Testis (tissue), 5 donors: ENCODE measurements at places on chromosomes 6 and 20.

DNA sequence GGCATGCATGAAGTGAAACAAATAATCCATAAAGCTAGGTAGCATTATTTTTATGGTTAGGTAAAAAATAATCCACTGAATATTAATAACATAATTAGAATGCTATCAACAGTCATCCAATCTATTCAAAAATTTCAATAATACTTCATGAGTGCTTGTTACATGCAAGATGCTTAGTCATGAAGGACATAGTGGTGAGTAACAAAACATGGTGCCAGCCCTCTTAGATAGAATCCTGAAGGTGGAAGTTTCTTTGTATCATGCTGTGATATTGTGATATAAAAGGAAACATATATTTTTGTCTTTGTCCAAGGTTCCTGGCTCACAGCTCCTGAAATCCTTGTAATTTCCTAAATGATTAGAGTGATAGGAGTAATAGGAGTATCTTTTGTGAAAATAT is 14.9 kb downstream of the RCAN2 start:
- no peak overlapping the region for H3K27ac ChIP-seq
- no peaks in the 10 kb centered on the region for H3K4me1 ChIP-seq
- no peak overlapping the region for H3K4me3 ChIP-seq

DNA sequence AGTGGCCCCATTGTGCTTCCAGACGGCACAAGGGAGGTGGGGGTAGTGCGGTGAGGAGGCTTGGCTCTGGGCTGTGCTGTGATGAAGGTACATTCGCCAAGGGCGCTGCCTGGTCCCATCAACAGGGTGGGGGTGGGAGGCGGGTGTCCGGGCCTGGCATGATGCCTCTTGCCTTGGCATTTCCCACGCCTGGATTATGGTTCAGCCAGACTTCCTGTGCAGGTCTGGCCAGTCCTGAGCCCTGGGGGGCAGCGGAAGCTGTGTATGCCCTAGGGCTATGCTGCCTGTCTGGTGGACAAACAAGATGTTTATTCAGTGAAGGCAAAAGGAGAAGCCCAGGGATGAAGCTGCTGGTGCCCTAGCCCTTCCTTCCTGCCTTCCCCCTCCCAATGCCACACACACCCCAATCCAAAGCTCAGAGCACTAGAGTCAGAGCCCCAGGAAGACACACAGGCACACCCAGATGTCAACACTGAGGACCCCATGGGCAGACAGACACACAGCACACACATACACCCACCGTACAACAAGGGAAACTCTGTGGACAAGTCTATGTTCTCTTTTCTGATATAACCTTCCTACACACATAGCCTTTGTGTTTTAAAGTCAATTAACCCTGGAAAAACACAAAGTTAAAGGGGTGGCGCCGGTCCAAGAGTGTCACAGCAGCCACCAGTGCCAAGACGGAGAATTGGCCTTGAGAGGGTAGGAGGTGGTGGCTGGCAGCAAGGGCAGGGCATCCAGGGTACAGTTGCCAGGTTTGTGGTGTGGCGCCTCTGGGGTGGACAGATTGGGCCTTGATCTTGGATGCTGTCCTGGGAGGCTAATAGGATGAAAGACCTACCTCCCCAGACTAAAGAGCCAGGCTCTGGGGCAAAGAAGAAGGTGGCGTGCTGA is 54.7 kb upstream of the SAYSD1 start:
- H3K27ac ChIP-seq = no peak overlapping the region
- H3K4me1 ChIP-seq = no peaks in the 10 kb centered on the region
- H3K36me3 ChIP-seq = no peaks in the 10 kb centered on the region
- no peak overlapping the region for H3K4me3 ChIP-seq
- DNase-seq = peak; percentile 18

GRCh38 chr20:13510837-13511488 is 127.8 kb downstream of the TASP1 start:
- no peak for DNase-seq
- H3K4me1 ChIP-seq = no peaks in the 10 kb centered on the region
- no peaks in the 10 kb centered on the region for H3K36me3 ChIP-seq
- H3K27me3 ChIP-seq = no peaks in the 10 kb centered on the region

DNA sequence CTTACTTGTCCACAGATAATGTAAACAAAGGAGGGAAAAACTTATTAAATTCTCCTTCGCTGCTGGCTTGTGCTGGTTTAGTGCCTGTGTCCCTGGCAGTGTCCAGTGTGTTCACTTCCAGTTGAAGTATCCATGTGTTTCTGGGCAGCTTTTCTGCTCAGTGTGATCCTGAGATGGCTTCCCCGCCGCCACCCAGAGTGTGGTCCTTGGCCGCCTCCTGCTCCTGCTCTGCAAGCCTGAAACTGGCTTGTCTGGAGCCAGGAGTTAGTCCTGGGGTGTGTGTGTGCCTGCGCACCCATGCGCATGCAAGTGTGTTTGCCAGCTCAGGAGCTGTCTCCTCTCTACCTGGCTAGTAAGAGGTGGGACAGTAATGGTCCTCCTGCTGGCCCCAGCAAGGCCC is 7.2 kb downstream of the BTBD3 start:
- DNase-seq = no peak
- no peak overlapping the region for H3K27ac ChIP-seq
- no peak overlapping the region for H3K4me3 ChIP-seq
- H3K36me3 ChIP-seq = no peaks in the 10 kb centered on the region

DNA sequence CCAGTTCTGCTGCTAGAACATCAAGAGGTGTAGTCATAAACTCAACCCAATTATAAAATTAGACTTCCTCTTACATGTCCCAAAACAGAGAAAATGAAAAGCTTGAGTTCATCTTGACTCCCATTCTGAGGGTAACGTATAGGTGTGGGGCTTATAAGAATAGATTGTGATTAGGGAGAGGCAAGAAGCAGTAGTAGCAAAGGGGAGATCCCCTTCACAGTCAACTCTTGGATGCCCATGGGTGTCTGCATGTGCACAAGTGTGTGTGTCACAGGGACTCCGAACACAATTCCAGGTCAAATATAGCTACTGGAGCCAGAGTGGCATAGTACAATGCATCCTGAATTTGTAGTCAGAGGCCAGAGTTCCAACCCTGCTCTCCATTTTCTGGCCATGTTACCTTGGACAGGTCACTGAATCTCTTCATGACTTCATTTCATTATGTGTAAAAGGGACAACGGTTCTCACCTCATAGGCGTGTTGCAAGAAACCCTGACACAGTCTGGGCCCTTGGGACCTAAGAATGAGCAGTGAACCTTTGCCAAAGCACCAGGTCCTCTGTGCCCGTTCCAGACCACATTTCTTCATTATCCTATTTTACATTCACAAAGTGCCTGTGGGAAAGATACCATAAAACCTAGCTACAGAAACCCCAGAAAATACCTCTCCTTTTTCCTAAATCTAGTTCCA is 11.8 kb downstream of the GSTA4 start:
- H3K27ac ChIP-seq = no peak overlapping the region
- no peaks in the 10 kb centered on the region for H3K27me3 ChIP-seq
- H3K4me3 ChIP-seq = no peak overlapping the region
- H3K4me1 ChIP-seq = no peaks in the 10 kb centered on the region

- H3K4me3 ChIP-seq = no peak overlapping the region
- H3K27ac ChIP-seq = no peak overlapping the region
- no peaks in the 10 kb centered on the region for H3K27me3 ChIP-seq
- no peaks in the 10 kb centered on the region for H3K4me1 ChIP-seq
- no peak for DNase-seq
- no peaks in the 10 kb centered on the region for H3K36me3 ChIP-seq
Measured at GRCh38 chr6:72048080-72048479, 161.7 kb downstream of the RIMS1 start.

GRCh38 chr20:60254901-60255411 is 296.7 kb downstream of the CDH26 start:
- no peak overlapping the region for H3K27ac ChIP-seq
- no peak for DNase-seq
- no peaks in the 10 kb centered on the region for H3K27me3 ChIP-seq
- no peaks in the 10 kb centered on the region for H3K36me3 ChIP-seq
- peaks cover 3% of the 10 kb centered on the region for H3K4me1 ChIP-seq

GRCh38 chr20:32304131-32304746 is 26.8 kb downstream of the KIF3B start:
- H3K4me3 ChIP-seq = no peak overlapping the region
- H3K27ac ChIP-seq = no peak overlapping the region
- H3K27me3 ChIP-seq = no peaks in the 10 kb centered on the region

DNA sequence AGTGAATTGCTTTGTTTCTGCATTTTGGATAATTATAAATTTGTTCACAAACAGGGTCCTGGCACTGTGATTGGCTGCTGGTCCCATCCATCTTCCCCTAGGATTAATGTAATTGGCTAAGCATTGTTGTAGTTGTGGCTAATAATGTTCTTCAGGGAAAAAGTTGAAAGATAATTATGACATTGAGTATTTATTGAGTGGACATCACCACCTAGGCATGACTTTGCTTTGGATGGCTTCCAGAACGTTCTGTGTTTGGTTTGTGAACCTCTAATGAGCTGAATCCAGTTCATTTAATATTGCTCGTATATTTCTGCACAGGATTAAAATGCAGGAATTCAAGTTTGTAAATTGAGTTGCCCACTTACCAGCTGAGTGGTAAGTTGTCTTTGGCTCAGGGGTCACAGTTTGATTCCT is 55.1 kb downstream of the ARID1B start:
- H3K4me1 ChIP-seq = peaks cover 2% of the 10 kb centered on the region
- DNase-seq = peak; percentile 56
- no peaks in the 10 kb centered on the region for H3K36me3 ChIP-seq
- H3K27ac ChIP-seq = no peak overlapping the region
- H3K27me3 ChIP-seq = no peaks in the 10 kb centered on the region
- H3K4me3 ChIP-seq = no peak overlapping the region

DNA sequence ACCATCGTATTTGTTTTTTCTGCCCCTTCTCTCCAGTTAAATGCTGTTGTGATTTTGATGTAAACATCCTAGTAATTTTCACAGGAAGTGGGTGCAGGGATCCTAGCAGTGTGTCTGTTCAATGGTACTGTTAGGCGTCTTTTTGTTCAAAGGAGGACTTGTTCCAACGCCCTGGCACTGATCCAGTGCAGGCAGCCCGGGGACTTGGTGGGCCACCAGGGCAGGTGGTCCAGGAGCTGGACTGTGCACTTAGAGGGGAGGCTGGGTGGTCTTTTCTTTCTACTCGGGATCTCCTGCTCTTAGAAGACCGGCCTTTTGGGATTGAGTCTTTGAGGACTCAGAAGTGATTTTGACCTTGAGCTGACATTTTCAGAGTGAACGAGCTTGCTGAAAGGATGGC is 41.1 kb upstream of the NKX2-2 start:
- H3K4me3 ChIP-seq = no peak overlapping the region
- no peaks in the 10 kb centered on the region for H3K36me3 ChIP-seq
- DNase-seq = no peak
- no peak overlapping the region for H3K27ac ChIP-seq

- no peaks in the 10 kb centered on the region for H3K27me3 ChIP-seq
- no peaks in the 10 kb centered on the region for H3K4me1 ChIP-seq
- H3K27ac ChIP-seq = peak overlapping the region; percentile 28
- H3K36me3 ChIP-seq = no peaks in the 10 kb centered on the region
Measured at GRCh38 chr6:169190970-169191369, 62.7 kb downstream of the THBS2 start.

DNA sequence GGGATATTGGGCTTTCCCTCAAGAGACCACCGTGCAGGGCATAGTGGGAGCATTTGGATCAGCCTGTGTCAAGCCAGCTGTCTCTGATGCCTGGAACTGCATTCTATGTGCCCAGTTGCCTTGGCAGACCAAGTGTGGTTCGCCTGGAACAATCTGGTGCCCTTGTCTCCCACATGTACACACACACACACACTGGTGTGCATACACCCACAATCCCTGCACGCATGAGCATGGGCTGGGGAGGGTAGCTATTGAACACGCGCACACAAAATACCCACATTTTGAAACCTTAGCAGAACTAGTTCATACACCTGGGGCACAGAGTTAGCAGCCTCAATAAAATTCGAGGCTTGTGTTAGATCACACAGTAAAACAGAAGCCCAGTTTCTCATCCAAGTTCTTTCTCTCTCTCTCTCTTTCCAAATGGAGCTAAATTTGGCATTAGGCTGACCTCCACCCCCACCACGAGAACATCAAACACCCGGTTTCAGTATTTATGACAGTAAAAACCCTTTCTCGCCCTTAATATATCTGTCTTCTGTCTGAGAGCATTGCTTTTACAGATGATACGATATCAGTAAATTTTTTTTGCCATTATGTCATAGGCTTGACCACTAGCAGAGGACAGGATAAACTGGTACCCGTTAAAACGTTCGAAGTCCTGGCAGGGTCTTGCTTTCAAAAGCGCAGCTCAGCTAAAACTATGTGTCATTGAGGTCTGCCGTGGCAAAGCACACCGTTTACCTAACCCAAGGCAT is 18.2 kb upstream of the NFATC2 start:
- H3K4me3 ChIP-seq = no peak overlapping the region
- no peak overlapping the region for H3K27ac ChIP-seq
- no peaks in the 10 kb centered on the region for H3K27me3 ChIP-seq
- peaks cover 30% of the 10 kb centered on the region for H3K4me1 ChIP-seq
- no peak for DNase-seq

- no peak overlapping the region for H3K4me3 ChIP-seq
- H3K27me3 ChIP-seq = no peaks in the 10 kb centered on the region
- H3K4me1 ChIP-seq = no peaks in the 10 kb centered on the region
- no peaks in the 10 kb centered on the region for H3K36me3 ChIP-seq
- H3K27ac ChIP-seq = no peak overlapping the region
- DNase-seq = no peak
Measured at GRCh38 chr20:6696001-6696400, 71.5 kb upstream of the BMP2 start.

GRCh38 chr20:34956041-34956458 is 382 bp downstream of the MYH7B start:
- no peaks in the 10 kb centered on the region for H3K27me3 ChIP-seq
- H3K4me1 ChIP-seq = peaks cover 5% of the 10 kb centered on the region
- DNase-seq = no peak
- no peaks in the 10 kb centered on the region for H3K36me3 ChIP-seq
- peak overlapping the region; percentile 87 for H3K27ac ChIP-seq

- DNase-seq = no peak
- no peaks in the 10 kb centered on the region for H3K27me3 ChIP-seq
- H3K36me3 ChIP-seq = no peaks in the 10 kb centered on the region
Measured at GRCh38 chr6:158445426-158446085, 114.3 kb upstream of the TMEM181 start.

- no peaks in the 10 kb centered on the region for H3K27me3 ChIP-seq
- no peak overlapping the region for H3K4me3 ChIP-seq
- DNase-seq = no peak
Measured at GRCh38 chr20:37505263-37506151, 15.5 kb upstream of the NNAT start.

DNA sequence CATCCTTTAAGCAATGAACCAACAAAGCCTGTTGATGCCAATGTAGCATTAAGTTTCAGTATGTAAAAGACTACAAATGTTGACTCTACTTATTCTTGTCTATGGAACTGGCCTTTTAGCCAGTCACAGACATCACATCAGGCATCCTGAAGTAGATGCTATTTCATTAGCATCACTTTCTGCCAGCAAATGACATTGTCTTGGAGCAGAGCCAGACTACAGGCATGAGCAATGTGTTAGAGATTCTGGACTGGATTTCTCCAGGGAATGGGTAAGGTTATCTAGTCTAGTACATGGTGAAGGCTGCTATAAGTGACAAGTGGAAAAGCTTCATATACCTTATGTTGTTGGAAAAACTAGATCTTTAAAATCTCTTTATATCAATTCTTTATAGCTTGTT is 142.9 kb downstream of the ADGRB3 start:
- DNase-seq = no peak
- H3K4me3 ChIP-seq = no peak overlapping the region
- H3K27ac ChIP-seq = no peak overlapping the region
- no peaks in the 10 kb centered on the region for H3K27me3 ChIP-seq
- H3K4me1 ChIP-seq = no peaks in the 10 kb centered on the region
- H3K36me3 ChIP-seq = no peaks in the 10 kb centered on the region

GRCh38 chr20:36101192-36101591 is 53.3 kb upstream of the EPB41L1 start:
- peaks cover 43% of the 10 kb centered on the region for H3K4me1 ChIP-seq
- H3K4me3 ChIP-seq = no peak overlapping the region
- no peaks in the 10 kb centered on the region for H3K36me3 ChIP-seq
- no peak overlapping the region for H3K27ac ChIP-seq
